Left ventricle myocardium inferior (tissue), 1 donor: ENCODE measurements at places on chromosomes 6 and 20.

GRCh38 chr6:88722686-88723085, 240.7 kb downstream of the RNGTT start:
- DNase-seq: no peak

- no peak for DNase-seq
These were observed 267.9 kb downstream of the ADGRG6 start for GRCh38 chr6:142569676-142570075.

DNA sequence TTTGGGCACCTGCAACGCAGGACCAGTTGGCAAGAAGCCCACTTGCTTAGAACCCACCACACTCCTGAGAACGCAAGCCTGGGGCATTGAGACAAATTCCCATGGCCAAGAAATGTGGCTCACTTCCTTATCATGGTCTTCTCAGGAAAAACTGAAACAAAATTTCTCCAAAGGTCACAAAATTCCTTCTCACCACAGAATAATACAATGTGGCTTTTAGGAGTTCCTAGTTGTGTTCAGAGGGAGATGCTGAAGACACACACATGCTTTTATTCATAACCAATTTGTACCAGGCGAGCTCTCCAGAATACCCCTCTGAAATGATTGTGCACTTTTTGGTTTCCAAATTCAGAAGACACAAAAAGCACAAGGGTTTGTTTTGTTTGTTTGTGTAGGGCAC, 31.6 kb downstream of the ADTRP start:
- DNase-seq: no peak

- DNase-seq: no peak
These were observed 31.3 kb upstream of the PDE10A start for GRCh38 chr6:165694296-165694695.

GRCh38 chr6:13427801-13428582, 59.4 kb downstream of the GFOD1 start:
- DNase-seq: no peak

GRCh38 chr6:31478186-31478950, 19.6 kb upstream of the MICB start:
- no peak for DNase-seq

GRCh38 chr6:7264686-7265384, 48.2 kb downstream of the SSR1 start:
- DNase-seq: no peak
